ENCODE measurements at places on chromosomes 11 and 22. TPM values are rescaled to one million over a fixed set of nuclear protein-coding genes. Genes with fewer than 3 reads are reported as not detected.

DNA sequence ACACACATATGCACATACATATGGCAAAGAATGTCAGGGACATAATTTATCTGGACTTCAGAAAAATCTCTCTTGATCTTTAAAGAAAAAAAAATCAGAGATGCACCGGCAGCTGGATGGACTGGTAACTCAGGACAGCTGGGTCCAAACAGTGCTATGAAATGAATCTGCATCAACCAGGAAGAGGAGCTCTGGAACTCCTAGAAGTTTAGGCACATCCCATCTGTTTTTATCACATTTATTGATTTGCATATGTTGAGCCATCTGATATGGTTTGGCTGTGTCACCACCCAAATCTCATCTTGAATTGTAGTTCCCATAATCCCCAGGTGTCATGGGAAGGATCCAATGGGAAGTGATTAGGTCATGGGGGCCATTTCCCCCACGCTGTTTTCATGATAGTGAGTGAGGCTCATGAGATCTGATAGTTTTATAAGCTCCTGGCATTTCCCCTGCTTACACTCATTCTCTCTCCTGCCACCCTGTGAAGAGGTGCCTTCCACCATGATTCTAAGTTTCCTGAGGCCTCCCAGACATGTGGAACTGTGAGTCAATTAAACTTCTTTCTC lies 87.7 kb upstream of the AKIP1 start:
- DNase-seq: no peak

GRCh38 chr22:27880778-27881394 lies 38.2 kb downstream of the PITPNB start:
- DNase-seq: no peak

MPZL3 gene
- 11.2 TPM for total RNA-seq

AQP11 gene
- total RNA-seq: 1.1 TPM

CSNK2A3 gene
- 1.5 TPM for total RNA-seq
